Body of pancreas (tissue), 4 donors: ENCODE measurements at places on chromosomes 7 and 10.
A peak's percentile ranks its signal among the peaks of the same experiment; 100 is the strongest.

DNA sequence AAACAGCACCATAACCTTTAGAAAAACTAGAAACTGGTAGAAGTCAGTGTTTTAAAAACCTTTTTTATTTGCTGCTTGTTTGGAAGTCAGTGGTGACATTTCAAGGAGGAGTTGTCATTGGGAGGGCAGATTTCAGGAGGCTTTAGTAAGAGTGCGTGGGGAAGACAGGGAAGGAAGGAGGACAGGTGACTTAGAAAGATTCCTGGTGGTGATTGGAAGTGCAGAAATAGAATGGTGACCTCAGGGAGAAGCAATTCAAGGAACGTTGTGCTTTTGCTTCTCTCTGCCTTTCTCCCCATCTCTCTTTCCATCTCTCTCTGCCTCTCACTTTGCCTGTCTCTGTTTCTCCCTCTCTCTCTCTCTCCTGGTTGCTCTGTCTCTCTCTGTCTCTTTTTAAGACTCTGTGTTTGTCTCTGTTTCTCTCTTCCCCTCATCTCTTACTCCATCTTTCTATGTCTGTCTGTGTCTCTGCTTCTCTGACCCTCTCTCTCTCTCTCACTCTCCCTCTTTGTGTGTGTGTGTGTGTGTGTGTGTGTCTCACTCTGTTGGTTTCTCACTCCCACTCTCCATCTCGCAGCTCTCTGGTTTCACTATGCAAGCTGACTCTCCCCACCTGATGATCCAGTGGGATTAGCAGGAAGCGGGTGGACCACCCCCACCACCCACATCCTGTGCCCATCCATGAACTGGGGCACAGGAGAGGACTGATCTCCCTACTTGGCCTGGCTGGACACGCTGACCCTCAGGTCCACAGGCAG, 10.9 kb upstream of the PFKP start:
- DNase-seq: no peak

- no peak for DNase-seq
These were observed 275.5 kb upstream of the DGKB start for GRCh38 chr7:15178065-15178464.

- DNase-seq: no peak
These were observed 3.7 kb upstream of the KCNMA1 start for GRCh38 chr10:77641344-77641743.

DNA sequence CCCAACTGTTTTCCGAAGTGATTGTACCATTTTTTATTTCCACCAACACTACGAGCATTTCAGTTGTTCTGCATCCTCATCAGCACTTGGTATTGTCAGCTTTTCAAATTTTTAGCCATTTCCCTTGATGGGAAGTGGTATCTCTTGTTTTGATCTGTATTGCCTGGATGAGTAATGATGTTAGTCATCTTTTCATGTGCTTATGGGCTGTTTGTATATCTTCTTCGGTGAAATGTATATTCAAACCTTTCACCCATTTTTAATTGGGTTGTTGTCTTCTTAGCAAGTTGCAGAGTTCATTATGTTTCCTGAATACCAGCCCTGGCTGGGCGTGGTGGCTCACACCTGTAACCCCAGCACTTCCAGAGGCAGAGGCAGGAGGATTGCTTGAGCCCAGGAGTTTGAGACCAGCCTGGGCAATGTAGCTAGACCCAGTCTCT, 22.1 kb downstream of the CLIP2 start:
- no peak for DNase-seq

DNA sequence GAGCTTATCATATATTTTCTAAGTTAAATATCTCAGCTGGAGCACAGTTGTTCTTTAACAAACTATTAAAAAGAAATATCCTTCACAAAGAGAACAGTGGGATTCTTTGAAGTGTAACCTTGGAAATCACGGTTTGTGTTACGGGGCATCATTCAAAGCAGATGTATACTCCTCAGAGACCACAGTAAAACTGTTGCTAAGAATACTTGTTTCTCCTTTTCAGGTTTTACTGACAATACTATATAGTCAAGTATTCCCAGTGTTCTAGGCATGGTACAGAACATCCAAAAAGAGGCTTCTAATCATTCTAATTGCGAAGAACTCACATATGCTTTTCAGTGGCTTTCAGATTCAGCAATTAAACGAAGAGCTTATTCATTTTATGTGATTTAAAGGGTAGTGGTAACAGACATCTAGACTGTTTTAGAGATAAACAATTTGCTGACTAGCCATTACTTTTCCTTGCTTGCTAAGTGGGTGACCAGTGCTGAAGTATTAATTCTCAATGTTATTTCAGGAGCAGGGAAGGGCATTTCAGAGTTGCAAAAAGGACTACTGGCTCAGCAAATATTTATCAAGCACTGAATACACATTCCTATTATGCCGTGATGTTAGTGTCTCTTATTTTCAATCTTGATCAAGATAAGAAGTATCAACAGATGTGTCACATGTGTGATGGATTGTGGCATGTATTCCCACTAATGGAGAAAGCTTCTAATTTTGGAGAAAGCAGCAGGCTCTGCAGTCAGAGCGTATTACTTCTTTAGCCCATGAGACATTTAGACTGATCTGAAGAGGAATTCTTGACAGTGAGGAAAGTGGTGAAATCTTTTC, 236.8 kb downstream of the RNLS start:
- no peak for DNase-seq

DNA sequence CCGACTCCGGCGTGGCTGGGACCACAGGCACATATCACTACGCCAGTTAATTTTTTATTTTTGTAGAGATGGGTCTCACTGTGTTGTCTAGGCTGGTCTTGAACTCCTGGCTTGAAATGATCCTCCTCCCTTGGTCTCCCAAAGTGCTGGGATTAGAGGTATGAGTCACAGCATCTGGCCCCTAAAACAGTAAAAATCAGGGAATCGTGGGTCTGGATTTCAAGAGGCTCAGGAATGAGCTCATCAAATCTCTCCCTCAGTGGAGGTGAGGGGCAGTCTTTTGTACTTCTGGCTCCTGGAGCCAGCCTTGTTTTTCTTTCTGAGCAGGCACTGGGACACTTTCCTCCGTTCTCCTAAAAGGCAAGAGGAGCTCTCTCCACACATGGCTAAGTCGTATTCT, 32.1 kb upstream of the RHEB start:
- DNase-seq: no peak

DNA sequence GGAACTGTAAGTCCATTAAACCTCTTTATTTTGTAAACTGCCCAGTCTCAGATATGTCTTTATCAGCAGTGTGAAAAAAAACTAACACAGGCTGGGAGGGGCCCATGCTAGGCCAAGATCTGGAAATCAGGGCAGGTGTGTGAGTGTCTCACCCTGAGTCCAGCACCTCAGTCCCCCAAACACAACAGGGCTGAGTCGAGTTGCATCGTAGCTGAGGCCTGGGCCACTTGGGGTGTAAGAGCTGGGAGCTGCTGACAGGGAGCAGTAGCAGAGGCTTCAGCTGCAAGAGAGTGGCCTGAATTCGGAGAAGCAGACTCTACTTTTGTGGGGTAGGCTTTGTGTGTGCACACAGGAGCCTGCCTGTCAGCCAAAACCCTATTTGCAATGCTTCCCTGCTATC, 553.1 kb downstream of the PTPRN2 start:
- DNase-seq: no peak

- peak; percentile 31 for DNase-seq
These were observed 94.0 kb downstream of the CYTH3 start for GRCh38 chr7:6178298-6179029.

GRCh38 chr7:93894426-93894825, 3.9 kb upstream of the TFPI2 start:
- no peak for DNase-seq

DNA sequence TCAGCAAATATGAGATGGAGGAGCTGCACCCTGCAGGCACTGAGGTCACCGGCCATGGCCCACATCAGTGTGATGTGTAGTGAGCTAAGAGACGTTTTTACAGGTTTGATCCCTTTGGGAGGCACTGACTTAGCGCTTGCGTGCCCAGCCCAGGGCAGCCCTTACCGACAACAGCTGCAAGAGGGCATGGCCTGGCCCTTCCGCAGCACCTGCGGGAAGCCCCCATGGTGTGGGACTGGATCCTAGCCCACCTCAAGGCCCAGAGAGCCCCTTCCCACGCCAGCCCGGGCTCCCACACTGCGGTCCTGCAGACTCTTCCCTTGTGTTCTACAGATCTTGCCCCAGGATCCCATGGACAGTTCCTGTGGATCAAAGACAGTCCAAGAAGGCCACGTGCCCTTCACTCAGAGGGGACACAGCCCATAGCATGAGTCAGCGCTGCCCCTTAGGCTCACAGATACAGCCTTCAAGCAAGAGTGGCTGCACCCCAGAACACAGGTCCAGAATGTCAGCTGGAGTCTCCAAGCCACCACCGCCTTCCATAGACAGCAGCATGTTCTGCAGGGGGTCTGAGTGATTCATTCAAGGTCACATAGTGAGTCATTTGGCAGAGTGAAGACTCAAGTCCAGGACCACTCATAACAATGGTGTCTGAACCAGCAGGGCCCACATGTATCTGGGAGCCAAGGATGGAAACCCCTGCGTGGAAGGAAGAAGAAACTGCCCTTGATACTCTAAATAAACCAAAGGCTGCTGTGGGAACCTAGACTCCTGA, 25.4 kb downstream of the TLL2 start:
- no peak for DNase-seq

GRCh38 chr10:5570007-5570655, 45.4 kb downstream of the CALML3 start:
- DNase-seq: no peak

DNA sequence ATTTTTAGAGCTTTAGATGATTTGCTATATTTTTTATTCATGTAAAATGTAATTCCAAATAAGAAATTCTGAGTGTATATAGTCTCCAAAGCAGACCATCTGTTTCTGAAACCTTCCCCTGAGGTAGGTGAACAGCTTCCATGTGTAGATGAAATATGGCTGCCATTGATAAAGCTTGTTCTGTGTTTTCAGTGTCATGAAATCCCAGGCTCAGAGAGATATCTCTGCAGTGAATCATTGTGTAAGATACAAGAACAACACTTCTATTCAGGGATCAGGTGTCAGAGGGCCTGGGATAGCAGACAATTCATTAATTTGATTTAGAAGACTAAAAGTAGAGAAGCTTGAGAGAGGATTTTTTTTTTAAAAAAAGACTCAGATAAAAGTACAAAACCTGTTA, 29.1 kb downstream of the ACTA2 start:
- DNase-seq: no peak

DNA sequence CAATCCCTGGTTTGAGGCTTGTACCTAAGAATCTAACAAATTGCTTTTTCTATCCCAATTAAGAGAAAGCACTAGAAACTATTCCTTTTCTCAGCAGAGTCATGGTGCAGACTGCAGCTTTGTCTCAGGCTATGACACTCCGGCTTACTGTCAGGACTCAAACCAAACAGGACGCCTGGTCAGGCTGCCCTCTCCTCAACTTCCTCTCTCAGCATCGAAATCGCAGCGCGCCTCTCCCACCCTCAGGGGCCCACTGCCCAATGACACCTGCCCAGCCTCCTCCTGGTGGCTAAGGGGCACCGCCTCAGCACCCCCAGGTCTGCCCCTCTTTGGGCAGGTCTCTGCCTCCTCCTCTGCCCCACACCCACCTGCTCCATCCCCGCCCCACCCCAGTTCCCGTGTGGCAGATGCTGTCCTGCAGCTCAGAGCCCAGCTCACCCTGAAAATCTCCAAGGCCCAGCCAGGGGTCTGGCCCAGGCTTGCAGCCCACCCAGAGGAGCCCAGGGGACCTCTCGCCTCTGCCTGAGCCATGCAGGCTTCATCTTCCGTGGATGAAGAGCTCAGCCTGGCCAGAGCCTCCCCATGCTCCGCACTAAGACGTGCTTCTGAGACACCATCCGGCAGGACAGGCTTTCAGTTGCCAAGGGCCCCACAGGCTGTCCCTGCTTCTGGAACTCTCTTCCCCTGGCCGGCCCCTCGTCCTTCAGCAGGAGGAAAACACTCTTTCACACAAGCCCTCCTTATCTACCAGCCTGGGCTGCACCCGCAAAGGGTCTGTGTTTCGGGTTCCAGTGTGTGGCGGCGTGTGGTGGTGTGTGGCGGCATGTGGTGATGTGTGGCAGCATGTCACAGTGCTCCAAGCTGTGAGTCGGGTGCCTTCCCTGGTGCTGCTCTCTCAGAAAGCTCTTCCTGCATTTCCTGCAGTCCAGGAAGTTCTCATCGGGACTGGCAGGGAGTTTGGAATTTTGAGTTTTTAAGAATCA, 16.4 kb upstream of the PTPRN2 start:
- DNase-seq: no peak

DNA sequence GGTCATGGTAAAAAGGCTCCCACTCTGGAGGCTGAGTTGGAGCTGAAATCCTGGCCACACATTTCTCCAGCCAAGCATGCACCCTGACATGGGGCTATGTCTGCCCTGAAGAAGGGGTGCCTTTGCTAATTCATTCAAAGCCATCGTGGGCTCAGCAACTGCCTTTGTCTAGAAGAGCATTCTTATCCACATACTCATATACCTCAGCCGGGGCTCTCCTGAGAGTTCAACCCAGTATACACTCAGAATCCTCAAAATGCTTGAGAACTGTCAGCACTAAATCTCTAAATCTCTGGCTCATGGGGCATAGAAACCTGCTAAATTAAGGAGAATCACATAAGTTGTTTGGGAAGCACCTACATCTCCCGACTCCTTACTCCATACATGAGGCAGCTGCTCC, 89.3 kb downstream of the MRPL32 start:
- no peak for DNase-seq
